ENCODE measurements at places on chromosomes 2 and 18.

- no peak for DNase-seq
These were observed 258 bp downstream of the MGAT4A start for GRCh38 chr2:98730707-98731040.

DNA sequence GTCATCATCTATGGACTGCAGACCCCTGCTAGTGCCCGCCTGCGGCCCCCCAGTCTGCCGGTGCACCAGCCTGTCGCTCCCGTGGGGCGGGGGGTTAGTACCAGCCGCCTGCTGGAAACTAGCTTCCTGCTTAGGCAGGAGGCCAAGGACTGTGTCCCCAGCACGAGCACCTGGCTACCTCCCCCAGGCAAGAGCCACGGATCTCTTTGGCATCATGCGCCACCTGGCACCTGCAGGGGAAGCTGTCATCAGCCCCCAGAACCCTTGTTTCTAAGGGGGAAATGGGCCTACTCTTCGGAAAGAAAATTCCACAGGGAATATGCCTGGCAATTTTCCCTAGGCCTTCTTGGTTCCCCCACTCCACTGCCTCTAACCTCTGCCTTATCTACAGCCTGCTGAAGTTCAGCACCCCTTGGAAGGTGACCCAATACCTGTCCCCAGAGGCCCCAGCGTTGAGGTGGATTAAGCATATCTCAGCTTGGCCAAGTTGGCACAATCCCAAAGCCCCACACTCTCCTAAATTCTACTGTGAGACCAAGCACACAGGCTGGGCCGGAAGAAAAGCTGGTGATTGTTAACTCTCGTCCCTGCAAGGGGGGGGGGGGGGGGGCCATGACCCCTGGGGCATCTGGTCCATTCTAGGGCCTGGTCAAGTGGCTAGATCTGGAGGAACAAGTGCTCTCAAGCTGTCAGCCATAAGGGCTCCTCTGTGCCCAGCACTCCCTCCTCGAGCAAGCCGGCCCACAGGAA is 62.0 kb upstream of the POMC start:
- no peak for DNase-seq

DNA sequence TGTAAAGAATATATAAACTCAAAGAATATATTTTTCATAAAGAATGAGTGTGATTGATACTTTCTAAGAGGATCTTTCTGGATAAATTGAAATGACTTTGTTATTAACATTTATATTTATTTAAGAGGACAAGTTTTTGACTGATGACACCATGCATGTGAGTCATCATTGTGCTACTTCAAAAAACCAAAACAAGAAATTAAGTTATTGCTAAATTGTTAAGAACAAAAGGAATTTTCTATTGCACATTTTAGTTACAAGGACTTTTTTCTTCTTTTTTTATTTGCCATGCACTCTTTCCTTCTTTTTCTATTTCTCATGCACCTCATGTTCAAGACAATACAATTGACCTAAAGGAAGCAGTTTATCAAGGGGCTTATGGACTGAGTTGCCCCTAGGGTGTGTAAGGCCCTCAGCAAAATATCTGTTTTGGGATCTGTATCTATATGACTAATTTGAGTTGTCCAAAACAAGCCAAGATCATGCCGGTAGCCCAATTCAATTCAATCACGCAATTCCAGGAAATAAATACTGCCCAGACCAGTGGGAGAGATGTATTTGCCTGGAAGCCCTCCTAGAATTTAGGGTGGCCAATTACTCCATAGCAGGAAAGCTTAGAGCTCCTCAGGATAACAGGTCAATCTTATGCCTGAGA is 654.3 kb downstream of the METTL4 start:
- DNase-seq: no peak

GRCh38 chr18:3402982-3403451 is 47.0 kb upstream of the TGIF1 start:
- DNase-seq: no peak

- no peak for DNase-seq
These were observed 422.9 kb downstream of the ARHGAP15 start for GRCh38 chr2:143551971-143552650.

DNA sequence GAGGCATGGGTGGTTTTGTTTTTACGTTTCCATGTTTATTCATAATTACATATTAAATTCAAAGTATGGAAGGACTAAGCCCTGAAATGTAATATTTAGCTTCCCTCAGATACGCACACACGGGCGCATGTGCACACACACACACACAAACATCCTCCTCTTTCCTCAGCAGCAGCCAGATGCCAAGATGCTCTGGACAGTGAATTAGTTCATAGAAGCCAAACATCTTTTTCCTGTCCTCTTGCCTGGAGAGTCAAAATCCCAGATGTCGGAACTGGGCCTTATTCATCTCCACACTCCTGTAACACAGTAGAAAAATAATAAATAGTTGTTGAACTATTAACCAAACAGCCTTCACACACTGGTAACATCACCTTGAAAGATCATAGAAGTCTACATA is 273.1 kb downstream of the SP3 start:
- no peak for DNase-seq

GRCh38 chr2:71558300-71559051 is 105.1 kb downstream of the DYSF start:
- DNase-seq: no peak

- DNase-seq: no peak
These were observed 1048.4 kb upstream of the CDH2 start for GRCh38 chr18:29225351-29225750.

DNA sequence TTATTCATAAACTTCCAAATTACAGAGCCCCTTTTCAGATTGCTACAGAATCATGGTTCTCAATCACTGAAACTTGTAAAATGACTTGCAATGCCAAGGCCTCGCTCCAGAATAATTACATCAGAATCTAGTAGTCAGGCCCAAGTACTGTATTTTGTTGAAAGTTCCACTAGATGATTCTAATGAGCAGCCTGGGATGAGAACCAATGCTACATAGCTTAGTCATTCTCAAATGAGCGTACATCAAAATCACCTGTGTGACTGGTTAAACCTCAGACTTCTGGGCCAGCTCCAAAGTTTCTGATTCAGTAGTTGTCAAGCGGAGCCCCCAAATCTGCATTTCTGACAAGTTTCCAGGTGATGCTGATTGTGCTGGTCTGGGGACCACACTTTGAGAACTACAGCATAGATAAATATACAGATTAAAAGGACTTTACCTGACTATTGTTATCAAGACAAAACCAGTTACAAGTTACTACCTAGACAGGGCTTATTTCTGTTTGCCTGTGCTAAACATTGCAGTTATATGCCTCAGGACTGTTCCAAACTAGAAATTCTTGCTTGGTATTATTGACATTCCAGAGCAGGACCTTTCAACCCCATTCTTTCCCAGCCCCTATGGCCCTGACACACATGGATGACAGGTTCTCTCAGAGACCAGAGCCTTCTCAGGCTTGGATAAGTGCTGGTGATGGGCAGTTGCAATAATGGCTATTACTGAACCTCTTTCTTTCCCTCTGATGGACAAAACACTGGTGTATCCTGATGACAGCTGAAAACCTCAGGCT is 83.1 kb downstream of the UPP2 start:
- DNase-seq: no peak

DNA sequence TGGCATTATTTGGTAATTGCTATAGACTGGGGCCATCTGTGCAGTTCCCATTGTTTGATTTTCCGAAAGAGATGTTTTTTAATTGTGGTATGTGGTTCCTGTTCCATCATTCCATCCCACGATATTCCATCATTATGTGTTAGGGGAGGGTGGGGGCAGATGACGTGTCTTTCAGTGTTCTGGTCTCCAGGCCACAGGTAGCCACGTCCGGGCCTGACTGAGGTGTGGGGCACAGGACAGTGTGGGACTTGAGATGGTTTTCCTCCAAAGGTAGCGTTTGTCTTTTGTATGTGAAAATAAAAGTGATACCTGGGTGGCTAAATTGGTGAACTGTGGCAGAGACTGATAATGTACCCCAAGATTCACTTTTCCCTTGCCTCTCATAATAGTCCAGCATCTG is 192.2 kb upstream of the HAAO start:
- no peak for DNase-seq

DNA sequence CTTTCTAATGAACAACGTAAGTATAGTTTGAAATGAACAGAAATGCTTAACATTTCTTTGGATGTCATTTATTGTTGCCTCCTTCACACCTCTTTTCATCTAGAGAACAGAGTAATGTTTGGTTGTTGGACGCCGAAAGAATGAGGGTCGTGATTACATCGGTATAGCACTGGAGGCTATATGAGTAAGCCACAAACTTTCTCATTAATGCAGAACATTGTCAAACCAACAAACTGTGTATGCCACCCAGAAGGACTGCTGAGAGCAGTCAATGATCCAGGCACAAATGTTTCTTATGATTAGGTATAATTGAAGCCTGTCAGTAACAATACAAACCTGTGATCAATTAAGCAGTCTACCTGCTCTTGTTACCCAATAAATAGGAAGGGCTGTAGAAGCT is 1494.7 kb upstream of the NXPH2 start:
- no peak for DNase-seq

DNA sequence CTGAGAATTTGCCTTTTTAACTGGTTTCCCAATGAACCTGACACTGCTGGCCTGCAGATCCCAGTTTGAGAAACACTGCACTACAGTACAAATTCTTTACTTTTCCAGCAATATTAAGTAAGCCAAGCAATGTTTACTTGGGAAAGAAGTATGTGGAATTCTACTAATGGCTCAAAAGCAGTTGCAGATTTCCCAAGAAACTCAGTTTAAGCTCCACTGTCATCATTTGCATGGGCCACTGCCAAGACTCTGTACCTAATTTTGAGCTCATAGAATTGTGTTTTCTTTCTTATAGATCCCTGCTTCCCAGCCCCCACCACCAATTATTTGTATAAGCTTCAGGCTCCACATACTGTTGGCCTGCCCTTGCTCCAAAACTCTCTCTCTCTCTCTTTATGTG is 676.1 kb downstream of the RNF144A start:
- DNase-seq: no peak

DNA sequence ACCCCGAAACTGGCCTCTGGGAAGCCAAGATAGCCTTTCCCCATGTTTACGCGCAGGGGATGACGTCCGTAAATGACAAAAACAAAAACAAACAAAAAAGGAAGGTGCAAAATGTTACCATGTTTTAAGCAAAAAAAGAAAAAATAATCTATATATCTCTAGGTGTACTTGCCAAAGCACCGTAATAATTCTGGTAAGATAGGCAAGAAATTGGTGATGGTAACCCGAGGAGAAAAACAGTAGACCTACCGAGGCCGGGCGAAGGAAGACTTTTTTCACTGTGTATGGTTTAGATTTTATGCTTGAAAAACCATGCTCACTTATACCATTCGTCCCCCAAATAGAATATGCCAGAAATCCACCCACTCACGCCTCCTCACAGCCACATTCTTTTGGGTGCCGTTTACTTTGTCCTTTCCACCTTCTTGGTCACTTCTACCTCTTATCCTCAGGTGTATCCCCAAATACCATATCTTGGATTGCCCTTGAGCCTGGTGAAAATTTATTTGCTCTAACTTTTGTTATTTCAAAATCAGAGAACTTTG is 8.0 kb downstream of the GATA6 start:
- no peak for DNase-seq

- DNase-seq: no peak
These were observed 38.2 kb upstream of the VIT start for GRCh38 chr2:36658277-36658748.

GRCh38 chr2:38467768-38468455 is 90.8 kb upstream of the ATL2 start:
- DNase-seq: no peak

- no peak for DNase-seq
These were observed 151.6 kb upstream of the MSH6 start for GRCh38 chr2:47631306-47631705.

GRCh38 chr2:8481463-8482009 is 200.3 kb upstream of the ID2 start:
- no peak for DNase-seq

GRCh38 chr2:114685102-114685501 is 242.7 kb downstream of the DPP10 start:
- DNase-seq: no peak

- DNase-seq: no peak
These were observed 545.7 kb downstream of the ZEB2 start for GRCh38 chr2:143974262-143974661.

DNA sequence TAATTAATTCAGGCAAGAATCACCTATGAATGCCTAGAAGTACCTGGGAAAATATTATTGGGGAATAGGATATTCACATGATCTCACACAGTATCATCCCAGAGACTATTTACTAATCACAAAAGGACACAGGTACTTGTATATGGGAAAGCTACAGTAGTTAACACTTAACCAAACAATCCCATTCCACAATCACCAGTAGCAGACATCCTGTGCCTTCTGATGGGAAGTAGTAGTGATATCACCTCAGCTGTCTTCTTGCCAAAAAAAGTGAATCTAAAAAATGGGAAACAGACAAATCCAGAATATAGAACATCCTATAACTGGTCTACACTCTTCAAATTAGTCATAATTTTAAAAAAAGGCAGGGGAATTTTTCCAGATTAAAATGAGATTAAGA is 75.6 kb upstream of the CCDC150 start:
- DNase-seq: no peak

GRCh38 chr2:88187038-88187676 is 17.0 kb downstream of the THNSL2 start:
- no peak for DNase-seq

DNA sequence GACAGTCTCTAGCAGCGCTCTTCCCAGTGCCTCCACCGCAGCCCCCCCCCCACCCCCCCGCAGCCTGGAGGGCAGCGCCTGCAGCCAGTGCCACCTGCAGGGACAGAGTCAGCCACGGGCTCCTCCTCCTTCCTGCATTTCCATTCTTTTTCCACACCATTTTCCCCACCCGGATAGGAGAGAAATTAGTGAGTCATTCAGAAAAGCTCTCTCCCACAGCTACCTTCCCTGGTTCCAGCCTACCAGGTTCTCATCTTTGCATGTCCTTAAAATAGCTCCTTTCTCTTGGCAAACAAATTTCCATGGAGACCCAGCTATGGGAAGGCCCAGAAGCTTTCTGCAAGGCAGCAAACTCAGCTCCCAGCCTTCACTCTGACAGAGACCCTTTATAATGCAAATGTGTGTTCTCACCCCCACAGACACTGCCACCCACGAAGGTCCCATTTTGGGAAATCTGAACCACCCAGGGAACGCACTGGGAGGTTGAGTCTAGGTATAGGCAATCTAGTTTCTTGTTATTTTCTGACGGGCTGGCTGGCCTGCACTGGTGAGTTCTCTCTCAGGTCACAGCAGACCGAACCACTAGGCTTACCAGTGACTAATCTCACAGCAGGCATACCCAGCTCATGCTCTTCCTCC is 41.8 kb upstream of the ATG16L1 start:
- DNase-seq: no peak

All from GM04504 (cell line).